M059J (cell line): ENCODE measurements at places on chromosomes 6 and 20.

DNA sequence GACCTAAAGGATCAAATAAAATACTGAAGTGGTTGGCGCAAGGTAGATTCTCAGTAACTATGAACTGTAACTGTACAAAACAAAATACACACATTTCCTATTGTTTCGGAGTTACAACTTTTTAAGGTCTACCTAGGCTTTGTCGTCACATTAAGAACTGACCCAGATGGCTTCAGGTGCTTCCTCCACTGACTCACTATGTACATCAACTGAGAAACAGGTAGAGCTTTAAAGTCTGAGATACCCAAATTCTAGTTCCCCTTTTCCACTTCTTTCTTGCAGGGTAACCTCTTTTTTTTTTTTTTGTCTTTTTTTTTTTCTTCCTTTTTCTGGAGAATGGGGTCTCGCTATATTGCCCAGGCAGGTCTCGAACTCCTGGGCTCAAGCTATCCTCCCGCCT, 5.5 kb downstream of the SNRPB start:
- DNase-seq: no peak

GRCh38 chr6:137968901-137969300, 101.8 kb downstream of the TNFAIP3 start:
- no peak for DNase-seq

- no peak for DNase-seq
Observed at GRCh38 chr6:106440546-106440945, 80.0 kb downstream of the CRYBG1 start.

DNA sequence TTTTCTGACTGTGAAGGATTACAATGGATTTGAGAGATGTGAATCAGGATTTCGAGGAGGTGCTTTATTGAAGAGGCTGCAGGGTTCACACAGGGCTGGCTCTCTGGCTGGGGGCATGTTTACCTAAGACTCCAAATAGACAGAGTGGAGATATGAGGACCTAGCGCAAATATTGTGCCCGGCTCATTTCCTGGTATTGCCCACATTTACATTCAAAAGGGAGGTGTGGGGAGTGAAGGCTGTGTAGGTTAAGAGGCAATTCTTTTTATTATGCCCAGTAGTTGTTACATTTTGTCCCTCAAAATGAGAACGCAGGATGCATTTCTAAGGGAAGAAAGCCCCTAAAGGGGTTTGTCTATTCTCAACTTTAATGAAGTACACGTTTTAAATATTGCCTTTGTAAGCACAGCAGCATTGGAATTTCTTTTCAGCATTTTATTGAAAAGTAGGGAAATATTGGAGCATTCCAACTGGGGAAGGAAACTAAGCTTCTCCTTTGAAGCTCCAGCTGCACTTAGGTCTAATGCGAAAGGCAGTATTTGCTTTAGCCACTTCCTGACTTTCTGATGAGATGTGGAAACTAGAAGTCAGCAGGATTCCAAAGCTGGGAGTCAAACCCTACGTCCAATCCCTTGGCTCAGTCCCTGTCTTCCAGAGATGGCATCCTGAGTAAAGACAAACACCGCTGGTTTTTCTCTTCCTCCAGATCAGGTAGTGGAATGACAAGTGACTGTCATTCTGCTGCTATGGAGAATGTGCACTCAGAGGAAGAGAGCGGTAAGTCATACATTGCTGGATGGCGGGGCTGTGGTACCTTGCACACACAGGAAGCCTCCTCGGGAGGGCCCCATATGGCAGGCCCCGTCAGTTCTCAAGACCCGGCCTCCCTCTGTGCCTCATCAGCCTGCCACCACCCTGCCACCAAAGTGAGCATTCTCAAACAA, 70.7 kb downstream of the MYB start:
- peak; percentile 47 for DNase-seq

DNA sequence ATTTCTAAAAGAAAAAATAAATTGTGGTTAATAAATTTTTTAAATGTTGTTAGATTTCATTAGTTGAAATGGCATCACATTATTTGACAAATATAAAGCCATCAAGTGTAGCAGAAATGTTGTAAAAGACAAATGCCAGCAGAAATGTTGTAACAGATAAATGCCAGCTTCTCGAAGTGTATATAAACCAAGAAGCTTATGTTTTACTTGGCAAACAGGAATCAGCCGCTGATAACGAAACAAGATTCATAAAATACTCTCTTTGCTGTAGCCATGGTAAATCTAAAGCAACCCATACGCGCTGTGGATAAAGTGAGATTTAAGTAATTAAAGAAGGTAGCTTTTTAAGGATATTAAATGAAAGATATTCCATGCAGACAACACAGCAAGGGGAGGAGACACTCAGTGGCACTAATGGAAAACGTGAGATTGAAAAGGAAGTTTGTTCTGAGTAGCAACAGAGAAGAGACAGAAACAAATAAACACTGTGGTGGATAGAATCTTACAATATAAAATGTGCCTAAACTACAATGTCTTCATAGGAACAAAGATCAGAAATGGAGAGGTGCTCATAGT, 29.6 kb downstream of the BTBD9 start:
- no peak for DNase-seq
